Pulmonary artery endothelial cell (primary cell): ENCODE measurements at places on chromosomes 3 and 15. TPM values are rescaled to one million over a fixed set of nuclear protein-coding genes. Genes with fewer than 3 reads are reported as not detected.

GRCh38 chr3:86914670-86915069 is 76.3 kb downstream of the VGLL3 start:
- no peak for DNase-seq

SLC28A1 gene
- not detected in 2 replicates for total RNA-seq

SERP1 gene
- total RNA-seq: 187 and 198 TPM in 2 replicates

- no peak for DNase-seq
Measured at GRCh38 chr3:54830658-54831057, 97.2 kb downstream of the LRTM1 start.

SUCNR1 gene
- total RNA-seq: under 0.01 TPM in 1 of 2 replicates, not detected in the other

C15orf62 gene
- total RNA-seq: 0.53 and 0.63 TPM in 2 replicates

SAXO2 gene
- total RNA-seq: 0.11 and 0.33 TPM in 2 replicates

DNA sequence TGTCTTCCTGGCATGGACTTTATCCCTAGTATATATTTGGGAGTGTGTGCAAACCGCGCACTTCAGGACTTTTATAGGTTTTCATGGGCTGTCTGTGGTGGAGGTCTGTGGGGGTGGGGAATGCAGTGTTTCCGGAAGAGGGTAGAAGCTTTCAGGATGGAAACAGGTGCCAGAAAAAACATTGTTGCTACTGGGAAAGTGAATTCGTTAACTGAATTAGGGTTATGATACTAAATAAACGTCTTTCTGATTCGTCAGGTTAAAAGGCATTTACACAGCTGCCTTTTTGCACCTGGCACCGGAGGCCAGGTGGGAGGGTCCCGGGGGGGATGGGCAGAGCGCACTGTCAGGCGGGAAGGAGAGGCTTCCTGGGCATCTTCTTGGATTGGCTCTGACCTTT is 62.1 kb downstream of the SLCO3A1 start:
- DNase-seq: no peak

DNA sequence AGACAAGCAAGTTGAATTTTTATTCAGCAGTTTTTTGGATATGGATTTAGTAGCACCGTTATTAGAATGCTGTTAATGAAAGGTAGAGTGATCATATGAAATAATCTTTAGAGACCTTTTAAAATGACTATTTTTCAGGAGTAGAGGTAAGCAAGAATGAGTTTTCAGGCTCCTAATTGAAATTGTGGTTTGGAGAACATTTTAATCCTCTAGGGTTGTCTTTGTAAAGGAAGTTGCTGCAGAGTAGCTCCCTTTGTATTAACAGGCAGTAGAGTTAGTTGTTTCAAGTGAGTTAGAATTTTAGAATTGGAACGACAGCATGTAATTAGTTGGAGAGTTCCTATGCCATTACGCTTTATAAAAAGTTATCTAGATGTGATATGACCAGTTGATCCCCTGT is 27.2 kb upstream of the EDEM1 start:
- DNase-seq: no peak

NR2F2 gene
- total RNA-seq: 13.6 and 22.9 TPM in 2 replicates

PPARG gene
- 6.1 and 8.0 TPM in 2 replicates for total RNA-seq

CDCP1 gene
- total RNA-seq: 3.7 and 6.6 TPM in 2 replicates

TM6SF1 gene
- 35.1 and 46.6 TPM in 2 replicates for total RNA-seq

TGM5 gene
- total RNA-seq: not detected in 2 replicates

GRCh38 chr15:57572468-57572867 is 19.2 kb upstream of the MYZAP start:
- no peak for DNase-seq

GRCh38 chr3:172675441-172676193 is 35.2 kb downstream of the NCEH1 start:
- DNase-seq: no peak

ERC2 gene
- 0.53 and 1.6 TPM in 2 replicates for total RNA-seq

SMCO1 gene
- 0.07 TPM in 1 of 2 replicates, not detected in the other for total RNA-seq

GRCh38 chr3:179666436-179667035 is 13.7 kb downstream of the USP13 start:
- no peak for DNase-seq
